Retinal pigment epithelial cell (primary cell): ENCODE measurements at places on chromosomes 5 and 9.

GRCh38 chr9:97395745-97396144 is 16.2 kb upstream of the TDRD7 start:
- no peak for DNase-seq

GRCh38 chr5:14114615-14115251 is 28.4 kb upstream of the TRIO start:
- no peak for DNase-seq

DNA sequence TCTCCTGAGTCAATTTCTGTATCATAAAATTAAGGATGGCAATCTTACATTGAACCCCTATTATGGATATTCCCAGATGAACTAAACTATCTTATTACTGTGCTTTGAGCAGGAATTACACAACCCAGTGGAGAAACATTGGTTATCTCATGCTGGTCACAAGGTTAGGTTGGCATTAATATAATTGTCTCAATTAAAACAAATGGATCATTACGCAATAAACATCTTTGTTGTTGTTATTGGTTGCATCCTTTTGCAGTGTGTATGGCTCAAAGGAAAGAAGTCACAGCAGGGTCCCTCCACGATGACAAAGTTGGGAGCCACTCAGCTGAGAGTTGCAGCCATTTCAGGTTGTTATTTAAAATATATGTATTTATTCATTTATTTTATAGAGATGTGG is 297.0 kb upstream of the KLF4 start:
- no peak for DNase-seq

DNA sequence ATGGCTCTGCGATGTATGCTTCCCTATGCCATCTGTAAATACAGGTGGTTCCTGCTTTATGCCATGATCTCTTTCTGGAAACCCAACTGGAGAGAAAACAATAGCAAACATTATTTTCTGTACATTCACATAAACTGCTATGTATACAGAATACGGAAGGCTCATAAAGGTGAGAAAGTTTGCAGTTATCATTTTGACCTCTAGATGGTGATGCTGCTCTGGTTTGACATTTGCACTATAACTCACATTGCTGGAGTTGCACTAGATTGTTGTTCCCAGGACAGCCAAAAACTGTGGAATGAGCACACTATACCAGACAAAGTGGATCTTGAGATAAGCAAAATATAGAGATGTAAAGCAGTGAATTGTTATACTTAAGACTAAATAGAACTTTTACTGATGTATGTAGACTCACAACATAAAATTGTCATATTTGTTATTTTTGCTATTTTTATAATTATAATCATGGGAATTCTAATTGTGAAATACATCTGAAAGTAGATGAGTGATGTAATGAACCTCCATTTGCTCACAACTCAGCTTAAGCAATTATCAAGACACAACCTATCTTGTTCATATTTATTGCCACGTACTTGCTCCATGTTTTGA is 246.5 kb downstream of the PTPRD start:
- peak; percentile 6 for DNase-seq
